ENCODE measurements at places on chromosomes 2 and 18.

GRCh38 chr2:9648821-9649220 is 18.0 kb upstream of the YWHAQ start:
- no peak for DNase-seq

GRCh38 chr2:226308323-226308680 is 491.3 kb downstream of the IRS1 start:
- no peak for DNase-seq

GRCh38 chr2:162424816-162425215 is 80.9 kb downstream of the GCA start:
- no peak for DNase-seq

DNA sequence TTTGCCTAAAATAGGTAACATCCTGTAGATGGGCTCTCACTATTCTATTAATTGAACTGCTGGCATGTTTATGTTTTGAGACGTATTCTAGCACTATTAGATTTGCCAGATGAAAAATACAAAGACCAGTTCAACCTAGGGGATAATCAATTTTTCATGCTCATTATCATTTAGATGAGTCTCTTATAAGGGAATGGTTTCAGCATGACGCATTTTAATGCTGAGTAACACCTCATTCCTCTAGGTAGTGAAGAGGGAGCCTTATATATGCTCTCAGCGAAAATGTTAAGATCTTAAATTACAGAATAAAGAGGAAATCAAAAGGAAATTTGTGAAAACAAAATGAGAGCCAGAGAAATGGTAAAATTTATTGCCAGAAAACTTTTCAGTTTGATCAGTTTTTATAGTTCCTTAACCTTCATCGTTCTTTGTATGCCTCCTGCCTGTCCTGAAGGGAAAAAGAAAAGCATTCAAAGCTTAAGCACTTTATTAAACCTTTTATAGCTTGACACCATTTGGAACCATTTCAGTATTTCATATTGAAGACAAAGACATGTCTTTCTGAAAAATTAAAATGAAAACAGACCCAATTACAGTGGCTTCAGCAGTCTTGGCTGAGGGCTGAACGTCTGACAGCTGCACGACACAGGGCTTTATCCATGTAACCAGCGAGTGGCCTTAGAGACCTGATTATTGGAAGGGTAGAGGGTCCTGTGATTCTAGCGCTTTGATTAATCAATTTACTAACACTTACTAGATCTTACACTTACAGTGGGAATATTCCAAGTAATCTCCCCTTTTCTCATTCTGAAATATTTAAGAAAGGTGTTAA is 112.8 kb downstream of the ADCYAP1 start:
- DNase-seq: peak; percentile 28

- no peak for DNase-seq
These were observed 195.5 kb upstream of the EPAS1 start for GRCh38 chr2:46101557-46102220.

GRCh38 chr2:71317060-71317459 is 14.5 kb upstream of the ZNF638 start:
- no peak for DNase-seq

- DNase-seq: no peak
These were observed 30.9 kb downstream of the PRPF40A start for GRCh38 chr2:152686321-152686720.

DNA sequence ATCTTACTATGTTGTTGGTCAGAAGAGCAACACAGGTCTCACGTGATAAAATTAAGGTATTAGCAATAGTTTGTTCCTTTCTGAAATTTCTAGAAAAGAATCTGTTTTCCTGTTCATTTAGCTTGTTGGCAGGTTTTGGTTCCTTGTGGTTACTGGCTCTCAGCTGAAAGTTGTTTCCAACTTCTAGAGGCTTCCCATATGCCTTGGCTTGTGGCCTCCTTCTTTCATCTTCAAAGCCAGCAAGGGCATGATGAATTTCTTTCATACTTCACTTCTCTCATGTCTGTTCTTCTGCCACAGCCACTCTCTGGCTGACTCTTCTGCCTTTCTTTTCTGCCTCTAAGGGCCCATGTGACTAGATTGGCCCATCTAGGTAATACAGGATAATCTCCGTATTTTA is 193.7 kb downstream of the TRIB2 start:
- no peak for DNase-seq

DNA sequence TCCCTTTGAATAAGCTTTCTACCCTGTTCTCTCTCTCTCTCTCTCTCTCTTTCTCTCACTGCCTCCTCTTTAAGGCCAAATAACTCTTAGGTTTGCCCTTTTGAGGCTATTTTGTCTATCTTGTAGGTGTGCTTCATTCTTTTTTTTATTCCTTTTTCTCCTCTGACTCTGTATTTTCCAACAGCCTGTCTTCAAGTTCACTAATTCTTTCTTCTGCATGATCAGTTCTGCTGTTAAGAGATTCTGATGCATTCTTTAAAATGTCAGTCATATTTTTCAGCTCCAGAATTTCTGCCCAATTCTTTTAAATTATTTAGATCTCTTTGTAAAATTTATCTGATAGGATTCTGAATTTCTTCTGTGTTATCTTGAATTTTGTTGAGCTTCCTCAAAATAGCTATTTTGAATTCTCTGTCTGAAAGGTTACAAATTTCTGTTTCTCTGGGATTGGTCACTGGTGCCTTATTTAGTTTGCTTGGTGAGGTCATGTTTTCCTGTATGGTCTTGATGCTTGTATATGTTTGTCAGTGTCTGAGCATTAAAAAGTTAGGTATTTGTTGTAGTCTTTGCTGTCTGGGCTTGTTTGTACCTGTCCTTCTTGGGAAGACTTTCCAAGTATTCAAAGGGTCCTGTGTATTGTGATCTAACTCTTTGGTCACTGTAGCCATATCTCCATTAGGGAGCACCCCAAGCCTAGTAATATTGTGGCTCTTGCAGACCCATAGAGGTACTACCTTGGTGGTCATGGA is 35.4 kb upstream of the DYNC1I2 start:
- no peak for DNase-seq

DNA sequence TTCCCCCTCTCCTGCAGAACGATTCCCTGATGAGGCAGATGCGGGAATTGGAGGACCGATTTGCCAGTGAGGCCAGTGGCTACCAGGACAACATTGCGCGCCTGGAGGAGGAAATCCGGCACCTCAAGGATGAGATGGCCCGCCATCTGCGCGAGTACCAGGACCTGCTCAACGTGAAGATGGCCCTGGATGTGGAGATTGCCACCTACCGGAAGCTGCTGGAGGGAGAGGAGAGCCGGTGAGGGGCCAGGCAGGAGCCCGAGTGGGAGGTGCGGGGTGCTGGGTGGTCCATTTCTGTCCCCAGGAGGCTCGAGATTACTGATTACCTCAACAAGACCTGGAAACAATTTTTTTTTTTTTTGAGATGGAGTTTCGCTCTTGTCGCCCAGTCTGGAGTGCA is 3.1 kb downstream of the DES start:
- DNase-seq: no peak

- no peak for DNase-seq
These were observed 207.4 kb downstream of the HDAC4 start for GRCh38 chr2:239193401-239193811.

- no peak for DNase-seq
These were observed 465.1 kb downstream of the TGIF1 start for GRCh38 chr18:3914833-3915610.

DNA sequence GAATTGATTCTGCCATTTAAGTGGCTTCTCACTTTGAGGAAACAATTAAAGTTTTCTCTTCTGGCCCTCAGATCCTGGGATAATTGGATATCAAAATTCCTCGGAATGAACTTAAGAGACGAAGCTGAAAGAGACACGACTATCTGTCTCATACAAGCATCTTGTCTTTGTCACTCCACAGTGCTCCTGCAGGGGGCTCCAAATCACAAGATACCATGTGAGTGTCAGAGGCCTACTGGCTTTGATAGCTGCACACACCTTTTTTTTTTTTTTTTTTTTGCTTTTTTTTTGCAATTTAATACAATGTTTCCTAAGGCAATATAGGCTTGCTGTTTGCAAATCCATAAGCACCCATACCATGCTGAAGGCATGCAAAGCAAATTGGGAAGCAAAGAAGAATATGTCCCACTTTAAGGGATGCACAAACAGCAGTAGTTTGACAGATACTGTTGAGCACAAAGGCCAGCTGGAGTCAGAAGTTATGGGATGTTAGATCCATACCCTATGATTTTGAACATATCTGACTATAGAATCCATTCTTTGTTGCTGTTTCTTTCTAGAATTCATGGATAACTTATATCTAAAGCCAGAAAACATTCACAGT is 109.0 kb upstream of the CBLN2 start:
- DNase-seq: no peak

- DNase-seq: no peak
These were observed 151.3 kb downstream of the UBR3 start for GRCh38 chr2:169978402-169979017.

DNA sequence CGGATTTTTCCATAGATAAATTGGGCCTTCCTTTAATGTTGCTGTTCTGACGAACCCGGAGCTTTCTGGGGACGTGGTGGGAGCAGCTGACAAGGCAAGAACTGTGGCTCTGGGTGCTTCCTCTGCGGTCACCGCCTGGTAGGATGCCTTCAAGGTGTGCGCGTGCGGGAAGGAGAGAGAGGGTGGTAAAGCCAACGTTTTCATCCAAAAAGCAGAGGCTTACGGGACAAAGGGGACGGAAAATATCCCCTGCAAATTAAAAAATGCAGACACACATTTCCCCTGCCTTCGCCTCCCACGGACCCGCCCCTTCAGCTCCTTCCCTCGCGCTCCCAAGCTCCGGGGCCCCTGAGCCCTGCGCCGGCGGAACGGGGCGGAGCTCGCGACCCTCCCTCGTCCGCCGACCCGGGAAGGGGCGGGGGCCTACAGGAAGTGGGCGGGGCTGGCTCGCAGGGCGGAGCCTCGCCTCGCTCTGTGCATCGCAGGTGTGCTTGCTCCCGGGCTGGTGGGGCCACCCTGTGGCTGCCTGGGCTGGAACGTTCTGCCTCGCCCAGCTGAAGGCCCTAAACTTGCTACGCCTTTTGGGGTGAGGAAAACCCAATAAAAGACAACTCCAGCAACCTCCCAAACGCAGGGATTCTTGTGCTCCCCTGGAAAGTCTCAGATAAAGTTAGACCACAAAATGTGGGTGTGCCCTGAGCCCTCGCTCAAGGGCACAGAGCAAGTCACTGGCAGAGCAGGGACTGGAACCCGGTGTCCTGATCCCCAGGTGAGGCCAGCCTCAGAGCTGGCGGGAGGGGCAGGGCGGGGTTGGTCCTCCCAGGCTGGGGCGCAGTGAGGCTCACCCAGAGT is 25.4 kb upstream of the SLC66A3 start:
- DNase-seq: peak; percentile 81
